ENCODE measurements at places on chromosomes 12 and 14. TPM values are rescaled to one million over a fixed set of nuclear protein-coding genes. Genes with fewer than 3 reads are reported as not detected.

TAPBPL gene
- 29.1 TPM for total RNA-seq

SIX4 gene
- total RNA-seq, result 0.09 TPM

ADSS1 gene
- 1.4 TPM for total RNA-seq

CLEC4D gene
- not detected for total RNA-seq

MORN3 gene
- total RNA-seq, result 1.8 TPM

EPYC gene
- total RNA-seq, result not detected

FBXO34 gene
- 17.9 TPM for total RNA-seq

CEP83 gene
- 25.7 TPM for total RNA-seq

RNASE7 gene
- total RNA-seq, result not detected

KRT3 gene
- total RNA-seq, result not detected

GYS2 gene
- not detected for total RNA-seq

EID3 gene
- 8.3 TPM for total RNA-seq

CLEC7A gene
- total RNA-seq, result 0.68 TPM

KIF26A gene
- 0.15 TPM for total RNA-seq

RPL10L gene
- not detected for total RNA-seq

CAPZA3 gene
- not detected for total RNA-seq

NTF3 gene
- not detected for total RNA-seq

PYGL gene
- total RNA-seq, result 0.44 TPM

GZMB gene
- total RNA-seq, result 2,724 TPM

KRT6C gene
- total RNA-seq, result not detected

RBM25 gene
- 96.5 TPM for total RNA-seq

CLEC4C gene
- not detected for total RNA-seq

IGF1 gene
- total RNA-seq, result 1.4 TPM

DEPDC4 gene
- total RNA-seq, result 1.4 TPM

NFATC4 gene
- total RNA-seq, result 1.5 TPM

KCTD10 gene
- 44.9 TPM for total RNA-seq

NRDE2 gene
- total RNA-seq, result 28.7 TPM

Measured in CD8-positive, alpha-beta memory T cell (primary cell).